ENCODE measurements at places on chromosomes 1 and 21. TPM values are rescaled to one million over a fixed set of nuclear protein-coding genes. Genes with fewer than 3 reads are reported as not detected.

LDLRAD1 gene
- polyA plus RNA-seq = 4.0 TPM

GBP2 gene
- polyA plus RNA-seq = 3.0 TPM

CD1E gene
- 0.22 TPM for polyA plus RNA-seq

SYT6 gene
- polyA plus RNA-seq = 9.3 TPM

NBPF6 gene
- not detected for polyA plus RNA-seq

- no peak for DNase-seq
Observed at GRCh38 chr1:67935560-67935959, 102.3 kb upstream of the GNG12 start.

DNA sequence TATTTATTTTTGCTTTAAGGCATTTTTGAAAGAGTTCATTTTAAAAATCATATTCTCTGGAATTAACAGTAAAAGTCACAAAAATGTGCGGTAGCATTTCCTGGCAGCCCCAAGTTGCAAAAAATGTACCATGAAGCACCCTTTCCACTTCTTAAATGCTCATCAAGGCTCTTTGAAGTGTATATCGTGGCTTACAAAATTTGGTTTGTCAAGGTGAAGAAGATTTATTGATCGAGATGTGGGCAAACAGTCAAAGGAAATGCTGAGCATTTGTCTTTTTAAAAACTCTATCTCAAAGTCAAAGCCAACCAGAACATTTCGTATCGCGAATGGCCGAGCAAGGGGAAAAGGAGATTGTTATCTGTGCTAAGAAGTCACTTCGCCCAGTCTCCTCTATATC lies 277.5 kb upstream of the KAZN start:
- no peak for DNase-seq

DNA sequence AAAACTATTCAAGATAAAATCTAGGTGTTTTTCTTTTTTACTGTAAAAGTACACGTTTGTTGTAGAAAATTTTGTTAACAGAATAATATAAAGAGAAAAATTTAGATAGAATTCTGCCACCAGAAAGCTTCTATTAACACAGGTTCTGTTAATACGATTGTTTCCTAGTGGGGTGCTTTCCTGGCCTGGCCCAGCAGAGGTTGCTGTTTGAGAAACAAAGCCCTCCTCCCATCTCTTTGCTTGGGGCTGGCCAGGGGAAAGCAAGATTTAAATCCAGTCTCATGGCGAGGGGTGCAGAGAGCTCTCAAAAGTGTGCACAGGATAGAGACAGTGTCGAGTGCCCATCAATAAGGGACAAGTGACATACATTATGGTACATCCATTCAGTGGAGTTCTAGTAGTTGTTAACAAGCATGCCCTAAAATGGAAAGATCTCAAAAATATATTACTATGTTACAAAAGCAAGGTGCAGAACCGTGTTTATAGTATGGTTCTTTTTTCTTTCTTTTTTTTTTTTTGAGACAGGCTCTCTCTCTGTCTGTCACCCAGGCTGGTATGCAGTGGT lies 14.6 kb upstream of the ACBD3 start:
- no peak for DNase-seq

GRCh38 chr1:208069908-208070307 lies 159.0 kb upstream of the CD34 start:
- DNase-seq = no peak

DNA sequence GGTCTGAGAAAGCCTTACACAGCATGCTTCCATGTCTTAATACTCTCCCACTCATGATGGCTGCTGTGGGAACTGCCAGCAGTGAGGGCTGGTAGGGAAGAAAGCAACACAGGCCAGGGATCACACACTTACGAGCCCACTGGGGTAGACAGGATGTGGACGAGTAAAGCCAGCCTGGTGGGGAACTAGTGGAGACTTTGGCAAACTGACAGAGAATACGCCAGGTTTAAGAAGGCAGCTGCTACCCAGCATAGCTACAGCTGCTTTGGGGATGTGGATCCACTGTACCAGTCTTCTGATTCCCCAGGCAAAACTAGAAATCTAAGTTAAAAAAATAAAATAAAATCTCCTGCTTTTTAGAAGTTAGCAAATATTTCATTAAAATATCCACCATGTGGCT lies 664.0 kb downstream of the SMYD3 start:
- DNase-seq = no peak

DNA sequence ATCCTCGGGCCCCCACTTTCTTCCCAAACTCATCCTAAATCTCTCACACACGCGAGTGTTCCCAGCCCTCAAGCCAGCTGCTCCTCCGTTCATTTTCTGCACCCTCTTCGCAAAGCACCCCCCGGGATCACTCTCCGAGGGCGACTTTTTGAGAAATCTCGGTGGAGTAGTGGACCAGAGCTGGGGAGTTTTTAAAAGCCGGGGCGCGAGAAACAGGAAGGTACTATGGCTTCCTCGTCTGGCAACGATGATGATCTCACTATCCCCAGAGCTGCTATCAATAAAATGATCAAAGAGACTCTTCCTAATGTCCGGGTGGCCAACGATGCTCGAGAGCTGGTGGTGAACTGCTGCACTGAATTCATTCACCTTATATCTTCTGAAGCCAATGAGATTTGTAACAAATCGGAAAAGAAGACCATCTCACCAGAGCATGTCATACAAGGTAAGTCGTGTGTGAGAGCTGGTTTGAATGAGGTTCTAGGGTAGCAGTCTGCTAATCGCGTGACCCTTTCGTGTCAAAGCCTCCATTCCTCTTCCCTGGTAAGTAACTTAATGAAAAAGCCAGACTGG lies 800 bp downstream of the DR1 start:
- peak; percentile 25 for DNase-seq

- DNase-seq = no peak
Observed at GRCh38 chr1:232143315-232143886, 486.5 kb downstream of the SIPA1L2 start.

GRCh38 chr21:20424943-20425342 lies 573.3 kb upstream of the NCAM2 start:
- no peak for DNase-seq

- no peak for DNase-seq
Observed at GRCh38 chr1:57506941-57507340, 83.1 kb upstream of the DAB1 start.

Measured in right lung (tissue), 10 donors.